ENCODE measurements at places on chromosomes 4 and X. TPM values are rescaled to one million over a fixed set of nuclear protein-coding genes. Genes with fewer than 3 reads are reported as not detected.

Gene SLC38A5
- total RNA-seq: 4.6 TPM

DNA sequence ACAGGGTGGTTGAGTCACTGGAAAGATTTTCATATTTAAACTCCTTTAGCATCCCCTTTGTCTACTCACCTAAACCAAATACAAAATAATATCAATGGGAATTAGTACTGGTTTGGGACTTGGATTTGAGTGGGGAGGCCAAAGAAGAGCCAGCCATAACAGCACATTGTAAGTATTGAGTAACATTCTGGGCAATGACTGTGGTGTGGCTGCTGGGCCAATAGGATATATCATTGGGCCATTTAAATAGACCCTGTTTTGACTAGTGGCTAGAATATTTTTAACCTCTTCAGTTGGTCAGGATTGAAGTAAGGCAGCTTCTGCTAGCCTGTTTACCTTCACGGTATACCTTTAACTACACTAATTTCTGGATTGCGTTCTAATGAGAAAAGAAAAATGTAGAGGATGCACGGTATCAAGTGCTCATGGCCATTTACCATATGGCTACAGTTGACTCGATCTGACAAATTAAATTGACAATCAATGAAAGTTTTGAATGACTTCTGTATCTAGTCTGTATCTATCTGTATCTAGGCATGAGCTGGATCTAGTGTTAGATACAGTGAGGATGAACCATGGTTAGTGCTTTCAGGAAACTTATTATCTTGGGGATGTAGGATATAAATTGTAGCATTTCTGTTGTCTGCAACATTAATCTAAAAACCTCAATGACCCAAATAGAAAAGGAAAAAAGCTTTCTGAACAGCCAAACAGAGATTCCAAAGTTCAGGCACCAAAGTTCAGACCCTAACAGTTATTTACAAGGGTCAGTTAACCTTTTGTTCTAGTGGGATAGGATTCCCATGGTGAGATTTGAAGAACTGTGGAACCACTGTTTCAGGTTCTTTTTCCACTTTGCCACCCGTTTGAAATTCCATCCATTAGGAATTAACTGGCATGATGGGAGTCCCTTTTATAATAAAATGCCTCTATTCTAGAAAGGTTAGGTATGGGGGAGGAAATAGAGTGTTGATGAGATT lies 6.8 kb upstream of the ALB start:
- DNase-seq: no peak
- H3K4me3 ChIP-seq: no peak overlapping the region
- H3K4me1 ChIP-seq: no peaks in the 10 kb centered on the region
- no peaks in the 10 kb centered on the region for H3K27me3 ChIP-seq
- H3K27ac ChIP-seq: no peak overlapping the region

Gene ZXDA
- 9.9 TPM for total RNA-seq

Gene ODAPH
- not detected for total RNA-seq

DNA sequence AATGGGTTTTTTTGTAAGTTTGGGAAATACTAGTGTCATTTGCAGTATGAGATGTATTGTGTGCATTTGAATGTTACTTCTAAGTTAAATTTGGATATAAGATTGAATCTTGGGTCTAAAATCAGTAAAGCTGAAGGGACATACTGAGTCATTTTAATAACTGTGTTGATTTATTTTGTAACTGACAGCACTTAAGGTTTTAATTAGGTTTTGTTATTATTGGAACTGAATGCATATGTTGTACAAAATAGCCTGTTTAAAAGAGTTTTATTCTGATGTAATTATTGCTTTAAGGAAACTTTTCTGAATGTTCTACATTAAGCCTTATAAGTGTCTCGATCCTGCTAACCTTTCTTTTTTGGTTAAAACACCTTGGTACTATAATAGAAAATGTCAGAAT lies 396.6 kb downstream of the MAPK10 start:
- no peaks in the 10 kb centered on the region for H3K36me3 ChIP-seq
- no peaks in the 10 kb centered on the region for H3K27me3 ChIP-seq
- H3K4me1 ChIP-seq: peaks cover 20% of the 10 kb centered on the region
- H3K4me3 ChIP-seq: no peak overlapping the region

GRCh38 chr4:152525878-152526277 lies 10.0 kb downstream of the FBXW7 start:
- no peak overlapping the region for H3K27ac ChIP-seq
- no peaks in the 10 kb centered on the region for H3K27me3 ChIP-seq
- H3K4me1 ChIP-seq: no peaks in the 10 kb centered on the region
